Forelimb muscle (tissue), 1 donor: ENCODE measurements at places on chromosomes 4 and X.

DNA sequence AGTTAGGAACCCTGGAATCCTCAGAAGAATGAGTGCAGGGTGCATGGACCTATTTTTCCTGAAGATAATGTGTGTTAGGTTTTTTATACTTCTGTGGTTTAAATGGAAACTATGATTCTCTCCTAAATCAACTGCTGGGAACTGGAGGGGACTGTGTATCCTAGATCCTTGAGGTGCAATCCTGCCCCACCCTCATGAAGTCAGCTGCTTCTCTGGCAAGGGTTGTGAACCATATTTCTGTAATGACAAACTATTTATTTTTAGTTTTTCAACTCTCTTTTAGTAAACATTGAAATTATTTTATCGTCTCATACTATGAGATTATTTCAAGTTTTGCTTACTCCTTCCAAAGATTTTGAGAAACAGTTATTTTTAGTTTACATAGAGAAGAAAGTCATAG, 25.8 kb upstream of the VEGFC start:
- DNase-seq = no peak

- no peak for DNase-seq
Observed at GRCh38 chr4:118235566-118236120, 117.2 kb downstream of the PRSS12 start.

DNA sequence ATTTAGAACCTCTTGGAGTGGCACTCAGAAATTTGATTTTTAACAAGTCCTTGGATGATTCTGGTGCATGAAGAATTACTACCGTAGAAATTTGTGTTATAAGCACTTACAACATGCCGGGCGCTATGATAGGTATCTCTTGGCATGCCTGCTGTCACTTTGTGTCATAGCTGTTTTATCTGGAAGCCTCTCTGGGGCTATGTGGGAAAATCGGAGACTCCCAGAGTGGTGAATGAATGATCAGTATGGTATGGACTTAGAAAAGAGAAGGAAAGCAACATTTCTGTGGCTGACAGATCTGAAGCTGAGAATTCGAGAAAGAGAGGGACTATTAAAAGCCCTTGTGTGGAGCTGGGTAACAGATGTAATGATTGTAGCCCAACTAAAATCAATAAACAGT, 177.4 kb upstream of the MAMLD1 start:
- no peak for DNase-seq

GRCh38 chr4:11475871-11476270, 47.2 kb upstream of the HS3ST1 start:
- DNase-seq = no peak

DNA sequence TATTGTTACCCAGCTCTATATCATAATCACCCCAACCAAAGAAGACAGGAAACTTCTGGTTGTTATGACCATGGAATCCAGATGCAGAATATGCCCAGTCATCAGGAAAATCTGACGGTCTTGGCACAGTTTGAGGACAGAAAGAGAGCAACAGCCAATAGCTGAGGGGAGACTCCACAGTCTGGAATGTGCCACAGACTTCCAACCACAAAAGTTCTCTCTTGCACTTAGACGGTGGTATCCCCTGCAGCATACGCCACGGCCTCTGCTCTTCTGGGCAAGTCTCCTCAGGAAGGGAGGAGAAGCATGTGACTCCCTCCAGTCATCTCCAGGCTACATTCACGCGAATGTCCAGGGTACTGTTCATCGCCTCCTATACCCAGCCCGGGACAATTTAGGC, 18.4 kb downstream of the ZNF827 start:
- DNase-seq = no peak

GRCh38 chrX:68931345-68931744, 102.5 kb downstream of the EFNB1 start:
- no peak for DNase-seq

- no peak for DNase-seq
Observed at GRCh38 chrX:16666541-16666940, 16.6 kb downstream of the S100G start.

GRCh38 chr4:113621633-113622032, 139.9 kb downstream of the CAMK2D start:
- DNase-seq = no peak

GRCh38 chr4:145230726-145231125, 50.3 kb upstream of the OTUD4 start:
- DNase-seq = no peak

GRCh38 chr4:98452091-98452490, 190.9 kb downstream of the RAP1GDS1 start:
- DNase-seq = no peak

- DNase-seq = no peak
Observed at GRCh38 chr4:7335344-7336066, 99.2 kb downstream of the PSAPL1 start.
